ENCODE measurements at places on chromosomes 2 and 18. TPM values are rescaled to one million over a fixed set of nuclear protein-coding genes. Genes with fewer than 3 reads are reported as not detected.

GRCh38 chr18:55694291-55694690, 106.3 kb upstream of the TCF4 start:
- DNase-seq = no peak

The IL18RAP gene
- polyA plus RNA-seq = 1.2 TPM

DNA sequence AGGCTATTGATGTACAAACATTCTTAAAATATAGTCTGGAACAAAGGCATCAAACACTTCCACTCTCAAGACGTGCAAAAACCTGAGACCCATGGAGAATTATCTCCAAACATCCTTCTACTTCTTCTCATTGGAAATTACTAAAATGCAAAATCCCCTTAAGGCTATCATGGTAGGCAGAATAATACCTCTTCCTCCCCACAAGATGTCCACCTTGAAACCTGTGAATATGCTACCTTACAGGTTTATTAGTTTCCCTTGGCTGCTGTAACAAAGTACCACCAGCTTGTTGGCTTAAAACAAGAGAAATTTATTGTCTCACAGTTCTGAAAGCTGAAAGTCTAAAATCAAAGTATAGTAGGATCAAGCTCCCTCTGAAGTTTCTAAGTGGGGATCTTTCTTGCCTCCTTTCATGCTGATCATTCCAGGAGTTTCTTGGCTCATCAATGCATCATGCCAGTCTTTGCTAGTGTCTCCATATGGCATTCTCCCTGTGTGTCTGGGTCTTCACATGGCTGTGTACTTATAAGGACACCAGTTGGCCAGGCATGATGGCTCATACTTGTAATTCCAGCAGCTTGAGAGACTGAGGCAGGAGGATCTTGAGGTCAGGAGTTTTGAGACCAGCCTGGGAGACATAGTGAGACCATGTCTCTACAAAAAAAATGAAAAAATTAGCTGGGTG, 163.7 kb upstream of the NCK2 start:
- DNase-seq = no peak

GRCh38 chr2:114550895-114551793, 108.7 kb downstream of the DPP10 start:
- DNase-seq = peak; percentile 64

The ELOA2 gene
- polyA plus RNA-seq = not detected

The LCT gene
- polyA plus RNA-seq = 0.23 TPM

DNA sequence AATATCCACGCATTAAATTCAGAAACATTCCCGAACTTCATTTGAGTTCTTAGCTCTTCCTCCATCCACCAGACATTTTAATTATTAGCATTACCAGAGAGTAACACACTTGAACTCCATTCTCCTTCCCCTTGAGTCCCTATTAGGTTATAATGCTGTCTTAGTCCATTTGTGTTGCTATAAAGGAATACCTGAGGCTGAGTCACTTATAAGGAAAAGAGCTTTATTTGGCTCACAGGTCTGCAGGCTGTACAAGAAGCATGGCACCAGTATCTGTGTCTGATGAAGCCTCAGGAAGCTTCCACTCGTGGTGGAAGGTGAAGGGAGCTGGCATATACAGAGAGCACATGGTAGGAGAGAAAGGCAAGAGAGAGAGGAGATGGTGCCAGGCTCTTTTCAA, 25.4 kb downstream of the TBC1D8 start:
- no peak for DNase-seq

DNA sequence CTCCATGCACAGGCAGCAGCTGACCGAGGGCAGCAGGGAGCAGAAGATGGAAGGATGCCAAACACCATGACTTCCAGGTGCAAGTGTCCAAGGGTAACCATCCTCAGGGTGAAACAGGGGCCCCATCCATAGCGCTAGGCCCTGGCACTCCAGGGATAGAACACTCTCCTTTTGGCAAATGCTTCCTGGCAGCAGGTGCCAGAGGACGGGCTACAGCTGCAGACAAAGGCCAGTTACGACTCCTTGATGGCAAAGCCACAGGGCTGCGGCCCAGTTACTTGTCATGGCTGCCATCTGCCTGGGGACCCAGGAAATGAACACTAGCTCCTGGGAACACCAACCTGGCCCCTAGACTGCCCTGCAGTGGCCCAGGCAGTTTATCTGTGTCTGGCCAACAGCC, 178.8 kb downstream of the TMEM163 start:
- DNase-seq = no peak

DNA sequence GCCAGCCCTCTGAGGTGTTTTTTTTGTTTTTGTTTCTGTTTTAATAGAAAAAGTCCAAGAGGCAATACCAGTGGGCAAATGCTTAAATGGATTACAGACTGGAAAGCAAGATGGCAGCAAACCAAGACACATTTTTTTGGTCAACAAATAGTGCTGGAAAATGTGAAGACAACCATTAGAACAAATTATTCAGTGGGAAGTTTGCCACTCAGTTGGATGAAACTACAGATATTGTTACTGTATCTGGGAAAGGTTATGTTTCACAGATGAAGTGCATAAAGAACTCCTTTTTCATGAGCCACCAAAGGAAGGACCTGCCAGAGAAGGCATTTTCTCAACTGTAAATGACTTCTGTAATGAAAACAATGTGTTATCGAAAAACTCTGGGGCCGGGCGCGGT, 93.0 kb upstream of the ODC1 start:
- no peak for DNase-seq
